ENCODE measurements at places on chromosomes 16 and 17.

DNA sequence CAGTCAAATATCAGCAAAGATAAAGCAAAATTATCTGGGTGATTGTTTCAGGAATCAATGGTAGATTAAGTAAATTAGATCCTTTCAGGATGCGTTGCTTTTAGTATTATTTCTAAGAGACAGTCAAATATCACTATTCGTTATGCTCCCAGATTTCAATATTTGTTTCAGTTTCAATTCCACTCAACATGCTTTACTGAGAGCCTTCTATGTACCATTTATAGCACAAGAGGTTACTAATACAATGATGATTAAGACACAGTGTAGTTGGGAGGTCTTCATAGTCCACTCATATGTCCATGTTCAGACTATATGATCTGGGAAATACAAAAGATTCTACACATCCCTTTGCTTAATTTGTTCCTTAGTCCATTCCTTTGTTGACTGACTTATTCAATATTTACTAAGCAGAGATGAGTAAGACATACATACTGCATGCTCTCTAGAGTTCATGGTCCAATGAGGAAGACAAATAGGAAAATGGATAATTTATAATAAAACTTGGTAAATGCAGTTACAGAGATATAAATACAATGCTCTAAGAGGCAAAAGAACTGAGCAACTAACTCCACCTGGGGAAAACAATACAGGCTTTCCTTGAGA lies 88.2 kb upstream of the NOG start:
- no peak for DNase-seq

DNA sequence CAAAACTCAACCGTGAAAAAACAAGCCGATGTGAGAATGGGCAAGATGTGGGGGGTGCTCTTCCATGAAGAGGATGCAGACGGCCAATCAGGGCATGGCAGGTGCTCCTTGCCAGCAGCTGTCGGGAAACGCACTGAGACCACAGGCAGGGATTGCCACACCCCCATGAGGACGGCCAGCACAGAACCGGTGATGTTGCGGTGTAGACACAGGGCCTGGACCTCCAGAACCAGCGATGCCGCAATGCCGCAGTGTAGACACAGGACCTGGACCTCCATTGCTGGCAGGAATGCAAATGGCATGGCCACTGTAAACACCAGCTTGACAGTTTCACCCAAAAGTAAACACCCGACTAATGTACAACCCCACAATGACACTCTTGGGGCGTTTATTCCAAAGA lies 164.9 kb downstream of the BANP start:
- no peak for DNase-seq

GRCh38 chr17:11082559-11082958 lies 158.5 kb upstream of the SHISA6 start:
- no peak for DNase-seq

- DNase-seq = no peak
Observed at GRCh38 chr16:20811889-20812439, 5.6 kb downstream of the REXO5 start.
